ENCODE measurements at places on chromosomes 3 and 15.

DNA sequence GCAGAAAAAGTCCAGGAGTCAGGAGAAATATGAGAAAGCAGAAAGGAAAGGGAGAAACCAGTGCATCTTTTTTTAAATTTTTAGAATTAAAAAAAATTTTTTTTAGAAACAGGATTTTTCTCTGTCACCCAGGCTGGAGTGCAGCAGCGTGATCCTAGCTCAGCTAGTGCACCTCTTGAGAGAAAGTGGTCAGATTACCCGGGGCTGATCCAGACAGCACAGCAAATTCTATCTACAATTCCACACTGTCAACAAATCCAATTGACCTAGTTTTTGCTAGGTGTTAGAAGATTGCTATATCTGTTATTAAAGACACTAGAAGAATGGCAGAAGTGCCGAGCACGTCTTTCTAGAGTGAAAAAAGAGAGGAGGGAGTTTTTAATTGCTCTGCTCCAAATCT is 117.3 kb downstream of the RFTN1 start:
- DNase-seq, result no peak

- DNase-seq, result no peak
Observed at GRCh38 chr3:39267631-39268548, 11.9 kb downstream of the CX3CR1 start.

DNA sequence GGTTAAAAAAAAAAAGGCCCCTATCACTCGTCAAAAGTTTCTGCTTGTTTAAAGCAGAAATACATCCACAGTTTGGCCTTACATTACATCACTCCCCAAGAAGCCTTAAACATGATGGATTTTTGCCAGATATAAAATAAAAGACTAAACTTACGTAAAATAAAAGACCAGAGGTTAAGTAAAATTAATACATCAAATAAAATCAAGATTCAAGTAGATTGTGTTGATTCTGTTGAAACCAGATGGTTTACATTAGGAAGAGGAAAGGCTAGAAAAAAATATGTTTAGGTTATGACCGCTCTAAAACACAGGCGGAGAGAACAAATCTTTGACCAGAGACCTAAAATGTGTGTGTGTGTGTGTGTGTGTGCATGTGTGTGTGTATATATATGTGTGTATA is 104.1 kb downstream of the DUT start:
- DNase-seq, result no peak

GRCh38 chr15:67366904-67367303 is 112.3 kb downstream of the IQCH start:
- DNase-seq, result no peak

GRCh38 chr15:101579631-101580163 is 72.5 kb downstream of the TM2D3 start:
- DNase-seq, result no peak

DNA sequence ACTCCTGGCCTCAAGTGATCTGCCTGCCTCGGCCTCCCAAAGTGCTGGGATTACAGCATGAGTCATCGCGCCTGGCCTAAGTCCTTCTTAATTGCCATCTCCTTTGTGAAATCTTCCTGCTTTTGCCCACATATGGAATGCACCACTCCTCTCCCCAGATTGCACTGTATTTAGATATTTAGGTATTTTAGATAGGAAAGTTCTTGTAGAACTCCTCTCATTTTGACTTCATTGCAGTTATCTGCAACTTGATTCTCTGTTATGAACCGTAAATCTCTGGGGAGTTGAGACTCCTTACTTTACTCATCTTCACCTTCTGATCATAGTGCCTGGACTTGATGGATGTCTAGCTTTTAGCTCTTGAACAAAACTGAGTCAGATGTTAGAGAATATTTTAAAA is 150.7 kb downstream of the AKAP13 start:
- no peak for DNase-seq

DNA sequence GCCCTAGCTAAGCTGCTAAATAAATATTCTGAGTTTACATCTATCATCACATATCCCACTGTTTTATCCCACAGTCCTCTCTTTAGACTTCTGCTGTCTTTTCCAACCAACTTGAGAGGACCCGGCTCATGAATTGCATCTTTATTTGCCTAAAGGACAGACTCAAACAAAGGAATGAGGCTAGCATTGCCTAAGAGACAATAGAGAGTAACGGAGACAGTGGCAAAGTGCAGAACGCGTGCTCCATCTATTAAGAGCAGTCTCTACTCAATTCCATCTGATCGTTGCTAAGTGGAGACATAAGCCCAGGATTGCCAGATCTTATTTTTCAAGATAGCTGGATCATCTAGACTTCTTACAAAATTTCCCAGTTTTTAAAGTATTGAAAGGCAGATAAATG is 2.3 kb downstream of the ADAMTSL3 start:
- no peak for DNase-seq

GRCh38 chr3:114128826-114129225 is 50.0 kb downstream of the DRD3 start:
- no peak for DNase-seq

DNA sequence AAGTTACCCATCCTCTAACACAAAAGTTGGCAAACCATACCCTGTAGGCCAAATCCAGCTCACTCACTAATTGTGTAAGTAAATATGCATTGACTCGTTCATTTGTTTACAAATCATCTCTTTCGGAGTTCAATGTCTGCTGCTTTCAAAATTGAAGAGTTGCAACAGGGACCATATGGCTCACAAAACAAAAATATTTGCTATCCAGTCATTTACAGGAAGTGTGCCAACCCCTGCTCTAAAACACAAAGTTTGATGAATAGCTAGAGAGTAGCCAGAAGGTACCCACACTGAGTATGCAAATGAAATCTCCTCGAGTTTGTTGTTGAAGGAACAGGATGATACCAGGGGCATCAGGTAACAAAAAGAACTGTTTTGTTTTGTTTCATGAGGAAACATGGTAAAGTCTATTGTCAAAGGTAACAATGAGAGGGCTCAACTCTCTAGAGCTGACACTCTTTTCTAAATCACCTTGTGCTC is 236.2 kb upstream of the THBS1 start:
- no peak for DNase-seq

- no peak for DNase-seq
Observed at GRCh38 chr3:183117056-183117455, 17.8 kb upstream of the MCCC1 start.

DNA sequence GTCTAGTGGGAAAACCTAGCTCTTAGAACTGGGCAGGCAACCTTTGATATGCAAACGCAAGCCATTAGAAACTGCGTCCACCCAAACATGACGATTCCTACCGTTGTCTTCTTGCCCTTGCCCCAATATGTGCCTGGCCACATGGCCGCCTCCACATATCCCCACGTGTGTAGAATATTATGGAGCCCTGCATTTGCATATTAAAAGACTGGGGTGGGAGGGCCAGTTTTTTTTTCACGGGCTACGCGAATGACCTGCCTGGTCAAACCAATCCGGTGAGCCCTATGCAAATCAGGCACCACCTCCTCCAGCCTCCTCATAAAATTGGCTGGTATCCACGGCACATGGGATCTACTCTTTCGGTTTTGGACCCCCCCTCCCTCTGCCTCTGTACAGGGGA is 381.0 kb upstream of the RGMA start:
- DNase-seq, result no peak

- DNase-seq, result no peak
Observed at GRCh38 chr15:38826880-38827279, 262.3 kb upstream of the RASGRP1 start.

DNA sequence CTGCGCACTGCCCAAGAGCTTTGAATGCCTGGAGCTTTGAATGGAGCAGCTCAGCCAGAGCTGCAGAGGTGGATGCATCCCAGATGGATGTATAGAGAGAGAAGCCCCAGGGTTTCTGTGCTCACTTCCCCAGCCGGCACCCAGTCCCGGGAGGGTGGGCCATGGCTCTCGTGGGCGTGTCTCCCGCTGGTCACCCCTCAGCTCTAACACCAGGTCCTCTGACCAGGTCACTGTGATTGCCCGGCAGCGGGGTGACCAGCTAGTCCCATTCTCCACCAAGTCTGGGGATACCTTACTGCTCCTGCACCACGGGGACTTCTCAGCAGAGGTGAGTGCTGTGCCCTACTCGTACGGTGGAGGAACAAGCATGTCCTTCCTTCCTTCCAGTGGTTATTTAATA is 10.7 kb downstream of the TMEM43 start:
- DNase-seq, result no peak

DNA sequence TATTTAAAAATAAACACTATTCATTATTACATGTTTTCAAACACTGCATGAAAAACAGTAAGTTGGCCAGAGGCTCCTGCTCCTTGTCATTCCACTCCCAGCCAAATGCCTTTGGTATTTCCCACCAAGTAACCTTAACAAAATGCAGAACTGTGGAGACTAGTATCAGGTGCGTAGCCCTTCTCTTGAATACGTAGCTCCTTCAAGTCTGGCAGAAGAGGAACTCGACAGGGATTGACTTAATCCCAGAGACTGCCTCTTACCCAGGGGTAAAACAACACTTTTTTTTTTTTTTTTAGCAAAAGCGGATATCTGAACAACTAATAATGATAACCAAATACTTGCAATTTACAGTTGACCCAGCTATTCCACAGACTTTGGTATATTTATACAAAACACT is 738 bp downstream of the COMMD2 start:
- DNase-seq, result no peak

- no peak for DNase-seq
Observed at GRCh38 chr15:64690008-64690407, 85.4 kb downstream of the RBPMS2 start.

DNA sequence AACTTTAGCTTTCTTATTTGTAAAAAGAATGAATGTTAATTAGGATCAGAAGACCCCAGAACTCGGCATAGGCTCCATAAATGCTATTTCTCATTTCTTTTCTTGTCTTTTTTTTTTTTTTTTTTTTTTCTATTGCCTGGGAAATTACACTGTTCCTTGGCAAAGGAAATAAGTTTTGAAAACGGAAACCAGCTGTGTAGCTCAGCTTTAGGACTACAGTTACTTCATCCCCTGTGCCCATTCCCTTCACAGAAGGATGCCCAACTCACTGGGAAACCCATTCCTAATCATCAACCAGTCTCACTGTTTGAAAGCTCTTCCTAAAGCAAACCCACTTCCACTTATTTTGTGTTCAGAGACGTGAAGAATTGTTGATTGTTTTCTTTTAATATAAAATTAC is 254.0 kb upstream of the IL12A start:
- no peak for DNase-seq

DNA sequence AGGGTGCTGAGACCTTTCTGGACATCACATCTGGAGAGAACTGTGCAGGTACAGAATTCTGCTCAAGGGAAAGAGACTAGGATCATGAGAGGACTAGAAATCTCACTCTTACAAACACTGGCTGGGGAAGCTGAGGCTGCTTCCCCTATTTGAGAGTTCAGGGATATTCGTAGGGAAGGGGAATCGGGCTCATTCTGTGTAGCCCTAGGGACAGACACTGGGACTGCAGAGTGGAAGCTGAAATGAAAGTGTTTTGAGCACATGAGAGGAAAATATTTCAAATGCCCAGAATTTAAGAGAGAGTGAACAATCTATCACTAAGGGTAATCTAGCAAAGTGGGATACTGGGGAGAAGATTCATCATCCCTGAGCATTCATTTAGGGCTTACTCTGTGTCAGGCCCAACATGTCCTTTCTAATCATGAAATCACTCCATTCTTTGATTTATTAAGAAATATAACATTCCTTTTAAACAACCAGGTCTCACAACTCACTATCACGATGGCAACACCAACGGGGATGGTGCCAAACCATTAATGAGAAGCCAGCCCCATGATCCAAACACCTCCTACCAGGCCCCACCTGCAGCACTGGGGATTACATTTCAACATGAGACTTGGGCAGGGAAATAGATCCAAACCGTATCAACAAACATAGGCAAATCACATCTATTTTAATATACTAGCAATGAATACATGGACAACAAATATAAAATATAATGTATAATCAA is 63.0 kb downstream of the CPN2 start:
- DNase-seq, result no peak

- DNase-seq, result peak; percentile 81
Observed at GRCh38 chr15:52780172-52780980, 9.8 kb downstream of the ONECUT1 start.

- peak; percentile 69 for DNase-seq
Observed at GRCh38 chr3:171614318-171614921, 154.2 kb upstream of the TNIK start.

- peak; percentile 64 for DNase-seq
Observed at GRCh38 chr3:37999836-38000235, 9.2 kb downstream of the VILL start.

DNA sequence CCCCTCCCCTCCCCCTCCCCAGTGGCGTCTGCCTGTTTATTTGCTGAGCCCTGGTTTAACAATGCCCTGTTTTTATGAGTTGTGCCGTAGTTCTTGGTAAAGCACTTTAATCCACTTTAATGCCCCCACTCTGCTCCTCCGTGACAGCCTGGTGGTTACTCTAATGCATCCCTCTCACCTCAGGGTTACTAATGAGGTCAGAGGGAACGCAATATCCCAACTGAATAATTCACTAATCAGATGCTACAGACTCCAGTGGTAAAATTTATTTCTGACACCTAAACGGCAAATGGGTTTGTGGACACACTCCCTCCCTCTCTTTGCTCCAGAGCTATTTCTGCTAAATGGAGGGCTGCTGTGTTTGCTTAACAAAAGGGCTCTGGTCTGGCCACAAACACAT is 26.1 kb upstream of the NTRK3 start:
- DNase-seq, result no peak

DNA sequence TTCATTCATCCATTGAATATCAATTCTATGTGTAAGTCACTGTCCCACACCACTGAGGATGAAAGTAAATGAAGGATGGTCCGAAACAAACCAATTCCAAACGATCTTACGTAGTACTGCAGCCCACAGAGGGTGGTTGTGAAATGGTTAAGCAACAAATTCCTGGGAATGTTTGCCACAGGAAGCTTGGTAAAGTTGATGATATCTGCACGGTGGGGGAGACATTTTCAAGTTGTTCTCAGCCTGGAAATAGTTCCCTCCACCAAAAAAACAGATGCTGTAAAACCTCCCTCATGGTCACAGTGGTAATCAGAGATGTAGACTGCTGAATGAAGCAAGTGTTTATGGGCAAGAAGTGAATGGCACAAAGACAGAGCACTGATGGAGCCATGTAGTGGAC is 35.9 kb upstream of the BNC1 start:
- no peak for DNase-seq

DNA sequence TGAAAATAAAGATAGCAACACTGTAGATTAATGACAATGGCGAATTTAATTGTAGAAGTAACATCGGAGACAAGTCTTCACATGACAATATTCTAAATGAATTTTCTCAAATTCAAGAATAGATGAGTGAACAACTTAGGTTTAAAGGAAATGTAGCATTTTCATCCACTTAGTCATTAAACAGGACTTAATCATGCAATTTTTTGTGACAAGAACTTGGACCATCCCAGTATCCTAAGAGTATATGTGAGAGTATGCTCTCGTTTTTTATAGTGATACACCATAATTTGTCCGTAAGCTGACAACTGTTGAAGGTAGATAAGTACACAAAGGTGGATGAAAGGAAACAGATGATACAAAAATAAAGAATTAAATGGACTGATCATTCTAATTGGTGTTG is 81.5 kb downstream of the DLG1 start:
- no peak for DNase-seq

DNA sequence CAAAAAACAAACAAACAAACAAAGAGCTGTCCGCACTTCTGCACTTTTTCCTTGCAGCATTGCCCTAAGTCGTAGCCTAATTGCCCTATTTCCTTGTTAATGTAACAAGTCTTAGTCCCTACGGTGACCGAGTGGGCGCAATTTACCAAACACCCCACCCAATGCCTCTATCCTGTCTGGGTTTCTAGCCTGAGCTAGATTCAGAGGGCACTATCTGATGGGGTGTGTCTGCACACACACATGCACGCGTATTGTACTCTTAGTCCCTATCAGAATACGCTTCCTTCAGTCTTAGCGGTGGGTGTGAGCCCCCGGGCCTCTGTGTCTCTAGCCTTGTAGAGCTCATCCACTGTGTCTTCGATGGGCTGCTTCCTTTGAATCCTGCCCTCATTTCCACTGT is 125.9 kb upstream of the DLG1 start:
- no peak for DNase-seq

Data from spleen (tissue), 13 donors.